CD4-positive, alpha-beta T cell (primary cell): ENCODE measurements at places on chromosomes 5 and 9.
A peak's percentile ranks its signal among the peaks of the same experiment; 100 is the strongest.

DNA sequence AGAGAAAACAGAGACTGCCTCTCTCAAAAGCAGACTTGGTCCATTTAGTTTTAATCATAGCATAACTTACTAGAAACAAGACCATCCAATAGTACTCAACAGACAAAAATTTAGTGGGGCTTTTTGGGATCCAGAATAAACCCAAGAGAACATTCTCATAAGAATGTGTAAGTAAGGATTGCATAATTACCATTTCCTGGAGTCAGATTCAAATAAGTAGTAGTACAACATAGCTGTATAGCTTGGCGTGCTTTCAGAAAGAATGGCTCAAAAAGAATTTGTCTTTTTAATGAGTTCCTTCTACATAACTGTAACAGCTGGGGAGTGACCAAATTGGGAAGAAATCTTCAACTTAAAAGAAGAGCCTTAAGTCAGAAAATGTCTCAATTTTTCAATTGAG, 145.4 kb downstream of the DENND1A start:
- H3K36me3 ChIP-seq, result no peaks in the 10 kb centered on the region
- no peaks in the 10 kb centered on the region for H3K27me3 ChIP-seq
- no peak for DNase-seq
- H3K4me1 ChIP-seq, result no peaks in the 10 kb centered on the region

- H3K4me1 ChIP-seq, result no peaks in the 10 kb centered on the region
- no peaks in the 10 kb centered on the region for H3K36me3 ChIP-seq
- no peak overlapping the region for H3K4me3 ChIP-seq
- H3K27ac ChIP-seq, result no peak overlapping the region
- DNase-seq, result no peak
These were observed 11.0 kb upstream of the PCDHB15 start for GRCh38 chr5:141234109-141234667.

DNA sequence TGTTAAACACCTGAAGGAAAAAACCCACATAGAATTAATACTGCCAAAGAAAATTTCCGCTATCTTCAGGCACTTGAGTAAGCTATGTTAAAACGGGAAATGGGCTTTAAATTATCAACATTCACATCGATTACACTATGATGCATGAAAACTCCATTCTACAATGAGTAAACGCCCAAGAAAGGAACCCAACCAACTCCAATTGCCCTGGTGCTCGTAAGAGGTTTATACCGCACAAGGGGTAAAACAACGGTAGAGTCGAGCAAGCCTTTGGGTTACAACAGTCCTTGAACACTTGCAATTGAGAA, 1.0 kb downstream of the AGTPBP1 start:
- H3K4me3 ChIP-seq, result peak overlapping the region; percentile 89
- H3K36me3 ChIP-seq, result no peaks in the 10 kb centered on the region
- no peaks in the 10 kb centered on the region for H3K27me3 ChIP-seq

- peak overlapping the region; percentile 88 for H3K27ac ChIP-seq
- peak; percentile 87 for DNase-seq
- peaks cover 19% of the 10 kb centered on the region for H3K4me1 ChIP-seq
- no peaks in the 10 kb centered on the region for H3K27me3 ChIP-seq
- H3K4me3 ChIP-seq, result peak overlapping the region; percentile 75
- peaks cover 6% of the 10 kb centered on the region for H3K36me3 ChIP-seq
These were observed 868 bp downstream of the ZBTB43 start for GRCh38 chr9:126805554-126806262.

DNA sequence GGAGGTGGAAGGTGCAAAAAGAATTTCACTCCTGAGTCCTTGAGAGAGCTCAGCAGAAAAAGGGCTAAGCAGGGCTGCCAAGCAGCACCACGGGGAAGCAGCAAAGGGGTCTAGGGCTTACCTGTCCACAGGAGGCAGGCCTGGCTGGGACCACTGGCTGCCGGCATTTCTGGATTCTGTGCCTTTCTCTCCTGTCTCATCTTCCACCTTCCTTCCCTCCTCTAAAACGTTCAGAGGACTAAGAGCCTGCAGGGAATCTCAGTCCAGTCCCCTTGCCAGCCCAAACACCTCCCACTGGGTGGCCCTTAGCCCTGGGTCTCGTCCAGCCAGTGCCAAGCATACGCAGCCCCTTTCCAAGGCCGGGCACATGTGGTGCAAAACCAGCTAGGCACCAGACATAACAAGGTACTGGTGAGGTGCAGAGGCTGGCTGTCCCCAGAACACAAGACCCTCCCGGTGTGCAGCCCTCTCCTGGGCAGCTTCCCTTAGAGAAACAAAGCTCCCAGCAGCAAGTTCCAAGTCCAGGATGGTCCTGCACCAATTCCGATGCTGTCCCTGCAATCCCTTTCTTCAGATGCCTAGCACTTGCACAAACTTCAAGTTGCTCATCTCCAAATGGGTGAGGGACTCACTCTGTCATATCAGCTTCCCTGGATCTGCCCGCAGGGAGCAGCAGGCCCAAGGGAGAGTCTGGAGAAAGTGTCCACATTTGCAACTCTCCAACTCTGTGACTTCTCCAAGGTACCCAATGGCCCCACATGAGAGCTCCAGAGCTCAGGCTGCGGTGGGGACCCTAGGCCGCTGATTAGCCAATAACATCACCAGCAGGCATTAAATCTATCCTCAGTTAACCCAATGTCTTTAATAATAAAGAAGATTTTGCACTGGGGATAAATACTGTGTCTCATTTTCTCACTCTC, 126.3 kb downstream of the C5orf15 start:
- H3K4me1 ChIP-seq, result no peaks in the 10 kb centered on the region
- no peak overlapping the region for H3K27ac ChIP-seq
- no peak for DNase-seq
- H3K36me3 ChIP-seq, result no peaks in the 10 kb centered on the region

- no peaks in the 10 kb centered on the region for H3K36me3 ChIP-seq
- no peak overlapping the region for H3K27ac ChIP-seq
- H3K27me3 ChIP-seq, result no peaks in the 10 kb centered on the region
These were observed 91.5 kb upstream of the DNAH5 start for GRCh38 chr5:14035859-14036503.

GRCh38 chr5:148381906-148382305, 1.9 kb upstream of the FBXO38 start:
- DNase-seq, result no peak
- H3K4me3 ChIP-seq, result no peak overlapping the region
- no peaks in the 10 kb centered on the region for H3K36me3 ChIP-seq
- H3K4me1 ChIP-seq, result peaks cover 25% of the 10 kb centered on the region

- H3K4me3 ChIP-seq, result no peak overlapping the region
- DNase-seq, result no peak
- H3K27ac ChIP-seq, result no peak overlapping the region
- no peaks in the 10 kb centered on the region for H3K27me3 ChIP-seq
- no peaks in the 10 kb centered on the region for H3K4me1 ChIP-seq
These were observed 10.8 kb downstream of the OR13J1 start for GRCh38 chr9:35859310-35859989.

- DNase-seq, result no peak
- no peaks in the 10 kb centered on the region for H3K36me3 ChIP-seq
- peaks cover 9% of the 10 kb centered on the region for H3K27me3 ChIP-seq
- no peaks in the 10 kb centered on the region for H3K4me1 ChIP-seq
- H3K27ac ChIP-seq, result no peak overlapping the region
- H3K4me3 ChIP-seq, result no peak overlapping the region
These were observed 69.3 kb downstream of the KCNIP1 start for GRCh38 chr5:170573114-170573513.

- no peaks in the 10 kb centered on the region for H3K27me3 ChIP-seq
- H3K4me1 ChIP-seq, result no peaks in the 10 kb centered on the region
- H3K27ac ChIP-seq, result no peak overlapping the region
- H3K4me3 ChIP-seq, result no peak overlapping the region
- H3K36me3 ChIP-seq, result no peaks in the 10 kb centered on the region
These were observed 21.2 kb upstream of the ENHO start for GRCh38 chr9:34544035-34544434.

GRCh38 chr5:149680810-149681221, 49.3 kb upstream of the PPARGC1B start:
- no peaks in the 10 kb centered on the region for H3K4me1 ChIP-seq
- no peak for DNase-seq
- H3K27me3 ChIP-seq, result peaks cover 11% of the 10 kb centered on the region
- H3K27ac ChIP-seq, result no peak overlapping the region
- H3K36me3 ChIP-seq, result no peaks in the 10 kb centered on the region
- no peak overlapping the region for H3K4me3 ChIP-seq

GRCh38 chr9:134353539-134353938, 27.3 kb downstream of the RXRA start:
- peaks cover 2% of the 10 kb centered on the region for H3K4me1 ChIP-seq
- H3K27ac ChIP-seq, result no peak overlapping the region
- no peak for DNase-seq
- no peaks in the 10 kb centered on the region for H3K27me3 ChIP-seq
- H3K4me3 ChIP-seq, result no peak overlapping the region
- H3K36me3 ChIP-seq, result no peaks in the 10 kb centered on the region

DNA sequence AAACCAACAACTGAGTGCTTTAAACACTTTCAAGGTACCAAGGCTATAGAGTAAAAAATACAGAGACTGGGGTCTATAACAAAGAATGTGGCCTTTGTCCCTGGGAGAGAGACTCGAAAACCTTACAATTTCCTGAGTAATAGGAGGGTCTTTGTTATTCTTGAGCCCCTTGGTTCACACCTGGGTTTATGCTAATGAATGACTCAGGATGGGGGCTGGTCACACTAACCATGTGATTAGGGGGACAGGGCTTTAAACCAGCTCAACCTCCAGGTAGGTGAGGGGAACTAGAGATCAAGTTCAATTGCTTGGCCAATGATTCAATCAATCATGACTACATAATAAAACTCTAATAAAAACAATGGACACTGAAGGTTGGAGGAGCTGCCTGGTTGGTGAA, 50.2 kb downstream of the PLPP1 start:
- no peaks in the 10 kb centered on the region for H3K27me3 ChIP-seq
- H3K4me1 ChIP-seq, result no peaks in the 10 kb centered on the region
- no peak overlapping the region for H3K4me3 ChIP-seq

GRCh38 chr9:123063177-123063598, 29.7 kb downstream of the GPR21 start:
- peaks cover 32% of the 10 kb centered on the region for H3K36me3 ChIP-seq
- no peak overlapping the region for H3K27ac ChIP-seq
- H3K27me3 ChIP-seq, result no peaks in the 10 kb centered on the region
- H3K4me1 ChIP-seq, result no peaks in the 10 kb centered on the region
- no peak overlapping the region for H3K4me3 ChIP-seq

GRCh38 chr9:70362952-70363351, 51.5 kb downstream of the KLF9 start:
- no peaks in the 10 kb centered on the region for H3K36me3 ChIP-seq
- DNase-seq, result no peak
- H3K4me3 ChIP-seq, result no peak overlapping the region
- no peak overlapping the region for H3K27ac ChIP-seq

DNA sequence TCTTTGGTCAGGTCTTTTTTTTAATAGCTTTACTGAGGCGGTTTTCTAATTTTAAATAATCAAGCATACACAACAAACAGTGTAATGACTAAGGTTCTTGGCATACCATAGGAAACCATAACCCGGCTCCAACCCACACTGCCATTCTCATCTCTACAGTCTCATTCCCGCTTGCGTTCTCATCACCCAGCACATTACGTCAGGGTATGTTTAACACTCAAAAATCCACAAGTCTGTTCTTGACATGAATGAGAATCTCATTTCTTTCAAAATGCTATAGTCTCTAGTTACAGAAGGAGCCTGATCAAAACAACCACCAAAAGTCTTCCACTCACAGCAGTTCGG, 505 bp downstream of the C5orf34 start:
- H3K27ac ChIP-seq, result peak overlapping the region; percentile 92
- H3K27me3 ChIP-seq, result no peaks in the 10 kb centered on the region
- H3K4me3 ChIP-seq, result peak overlapping the region; percentile 63
- no peak for DNase-seq
- no peaks in the 10 kb centered on the region for H3K36me3 ChIP-seq

- no peaks in the 10 kb centered on the region for H3K27me3 ChIP-seq
- peaks cover 15% of the 10 kb centered on the region for H3K4me1 ChIP-seq
- H3K36me3 ChIP-seq, result no peaks in the 10 kb centered on the region
- H3K4me3 ChIP-seq, result peak overlapping the region; percentile 80
- H3K27ac ChIP-seq, result no peak overlapping the region
These were observed 588 bp upstream of the ZBED3 start for GRCh38 chr5:77087484-77088261.

DNA sequence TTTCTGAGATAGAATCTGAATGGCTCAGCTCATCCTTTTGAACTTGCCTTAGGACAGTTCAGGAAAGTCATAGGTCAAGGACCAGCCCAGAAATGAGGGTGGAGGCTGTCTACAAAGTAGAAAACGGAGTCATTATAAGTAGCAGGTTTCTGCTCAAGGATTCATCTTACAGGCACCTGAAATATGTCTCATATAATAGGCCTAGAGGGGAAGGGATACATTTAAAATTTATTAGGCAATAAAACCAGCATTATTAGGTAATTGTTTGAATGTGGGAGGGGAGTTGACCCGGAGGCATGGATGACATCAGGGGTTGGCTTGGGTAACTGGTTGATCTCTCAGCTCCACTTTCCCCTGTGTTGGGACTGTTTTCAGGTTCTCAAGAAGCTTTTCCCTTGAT, 11.9 kb upstream of the GALNT10 start:
- DNase-seq, result no peak
- no peaks in the 10 kb centered on the region for H3K27me3 ChIP-seq
- H3K4me1 ChIP-seq, result peaks cover 7% of the 10 kb centered on the region
- no peak overlapping the region for H3K27ac ChIP-seq

- no peak for DNase-seq
- H3K27me3 ChIP-seq, result no peaks in the 10 kb centered on the region
- H3K27ac ChIP-seq, result no peak overlapping the region
- no peak overlapping the region for H3K4me3 ChIP-seq
- no peaks in the 10 kb centered on the region for H3K36me3 ChIP-seq
These were observed 141.9 kb downstream of the SPATA31D1 start for GRCh38 chr9:82130331-82131042.
